ENCODE measurements at places on chromosomes 3 and 15.

DNA sequence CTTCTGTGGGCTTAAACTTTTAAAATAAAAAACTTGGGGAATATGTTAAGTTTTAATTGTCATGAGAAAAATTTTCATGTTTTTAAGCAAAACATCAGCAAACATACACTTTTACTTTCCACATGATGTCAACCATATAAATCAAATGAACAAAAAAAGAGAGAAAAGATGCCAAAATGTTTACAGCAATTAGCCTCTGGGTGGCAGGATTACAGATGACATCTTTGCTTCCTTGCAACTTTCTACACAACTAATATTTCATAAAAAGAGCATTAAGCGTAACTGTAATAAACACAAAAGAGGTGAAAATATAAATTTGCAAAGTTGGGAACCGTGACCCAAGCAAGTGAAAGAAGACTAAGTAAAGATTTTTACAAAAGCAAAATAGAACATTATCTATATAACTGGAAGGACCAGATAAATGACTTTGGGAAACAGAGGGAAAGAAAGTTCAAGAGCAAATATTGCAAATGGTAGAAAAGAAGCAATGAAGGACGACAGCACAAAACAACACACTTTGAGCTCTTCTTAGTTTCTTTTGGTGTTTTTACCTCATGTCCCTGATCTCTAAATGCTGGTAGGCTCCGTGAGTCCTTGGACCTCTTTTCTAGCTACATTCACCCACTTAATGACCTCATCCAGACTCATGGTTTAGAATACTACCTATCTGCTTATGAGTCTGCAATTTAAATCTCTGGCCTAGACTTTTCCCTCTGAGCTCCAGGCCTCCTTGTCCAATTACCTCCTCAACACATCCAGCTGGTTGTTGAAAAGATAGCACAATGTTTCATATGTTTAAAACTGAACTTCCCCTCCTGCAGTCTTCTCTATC, 9.4 kb downstream of the TP53BP1 start:
- no peak for DNase-seq

DNA sequence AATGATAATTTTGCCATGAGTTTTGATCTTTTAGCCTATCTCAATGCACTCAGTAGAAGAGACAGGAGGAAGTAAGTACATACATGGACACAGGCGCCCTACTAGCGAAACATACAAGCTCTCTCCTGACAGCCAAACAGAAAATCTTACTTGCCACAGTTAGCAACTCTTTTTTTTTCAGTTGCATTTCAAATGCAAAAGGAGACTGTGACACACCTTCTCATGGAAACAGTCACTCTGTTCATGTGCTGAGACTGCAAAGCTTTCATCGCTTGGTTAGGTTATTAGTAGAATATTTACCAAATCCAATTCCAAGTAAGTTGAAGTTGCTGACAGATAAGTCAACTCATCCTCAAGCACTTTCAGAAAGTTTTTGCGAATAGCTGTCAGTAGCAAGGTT, 223.3 kb downstream of the FOXP1 start:
- peak; percentile 6 for DNase-seq

GRCh38 chr3:24185738-24186384, 240.8 kb downstream of the NR1D2 start:
- peak; percentile 6 for DNase-seq

DNA sequence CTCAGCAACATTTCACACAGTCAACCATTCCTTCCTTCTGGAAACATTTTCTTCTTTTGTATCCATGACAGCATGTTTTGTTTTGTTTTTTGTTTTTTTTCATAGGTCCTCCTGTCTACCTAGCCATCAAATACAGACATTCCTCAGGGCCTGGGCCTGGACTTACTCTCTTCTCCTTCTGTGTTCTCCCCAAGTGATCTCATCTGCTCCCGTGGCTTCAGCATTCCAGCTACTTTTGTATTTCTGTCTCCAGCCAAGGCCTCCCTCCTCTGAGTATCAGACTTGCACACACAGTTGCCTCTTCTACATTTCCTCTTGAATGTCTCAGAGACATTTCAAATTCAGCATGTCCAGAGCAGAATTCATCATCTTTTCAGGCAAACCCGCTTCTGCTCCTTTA, 82.4 kb downstream of the HCN4 start:
- no peak for DNase-seq

GRCh38 chr3:100525753-100526612, 33.6 kb downstream of the TMEM45A start:
- no peak for DNase-seq

Data from stimulated activated naive B cell treated with anti-CD40 and anti-IgM and Interleukin-4, amounts not matched to agents 10 μg/mL and 1 μg/mL and 100 μg/mL, for 72 hours (primary cell).